ENCODE measurements at places on chromosomes 2 and 18. TPM values are rescaled to one million over a fixed set of nuclear protein-coding genes. Genes with fewer than 3 reads are reported as not detected.

Gene SEPTIN10
- 40.9 TPM for total RNA-seq

Gene LYPD1
- total RNA-seq, result 33.9 TPM

Gene IL1A
- 0.60 TPM for total RNA-seq

Gene OBSL1
- total RNA-seq, result 197 TPM

Gene RTN4
- 187 TPM for total RNA-seq

Gene CPLX4
- total RNA-seq, result not detected

Gene PASK
- 50.9 TPM for total RNA-seq

Gene ASB3
- total RNA-seq, result 16.8 TPM

- no peak overlapping the region for H3K27ac ChIP-seq
- H3K4me1 ChIP-seq, result no peaks in the 10 kb centered on the region
- no peaks in the 10 kb centered on the region for H3K27me3 ChIP-seq
- no peak for DNase-seq
Observed at GRCh38 chr2:44326548-44327264, 34.6 kb downstream of the PREPL start.

- no peaks in the 10 kb centered on the region for H3K36me3 ChIP-seq
- H3K4me3 ChIP-seq, result no peak overlapping the region
- H3K27me3 ChIP-seq, result no peaks in the 10 kb centered on the region
Observed at GRCh38 chr2:39646267-39646666, 19.4 kb upstream of the TMEM178A start.

DNA sequence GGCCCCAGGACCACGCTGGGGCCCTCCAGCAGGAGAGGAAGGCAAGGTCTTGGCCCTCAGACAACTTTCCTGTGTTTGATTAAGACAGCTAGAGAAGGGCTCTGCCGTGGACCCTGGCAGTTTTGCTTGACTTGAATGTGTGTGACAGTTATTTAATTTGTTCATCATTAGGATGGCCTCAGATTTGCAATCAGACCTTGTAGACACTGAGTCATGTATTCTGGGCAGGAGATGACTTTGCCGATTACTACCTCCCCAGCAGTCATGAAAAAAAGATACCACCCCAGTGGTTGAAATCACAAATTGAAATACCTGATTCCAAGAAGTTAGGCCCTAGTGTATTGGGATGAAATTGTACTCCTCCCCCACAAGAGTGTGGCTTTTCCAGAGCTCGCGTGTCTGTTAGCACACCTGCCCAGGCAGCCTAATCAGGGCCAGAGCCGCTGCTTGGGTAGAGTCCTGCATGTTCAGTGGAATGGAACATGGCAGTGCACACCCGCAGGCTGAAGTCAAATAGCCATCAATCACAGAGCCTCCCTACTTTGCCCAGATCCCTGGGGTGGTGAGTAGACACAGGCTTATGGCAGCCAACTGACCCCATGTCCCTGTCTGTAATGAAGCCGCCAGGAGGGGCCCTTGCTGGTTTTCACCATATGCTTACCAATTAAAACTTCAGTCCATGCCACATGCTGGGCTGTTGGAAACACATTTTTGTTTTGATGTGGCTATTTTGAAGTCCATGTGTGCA is 122.5 kb downstream of the TPGS2 start:
- H3K36me3 ChIP-seq, result no peaks in the 10 kb centered on the region
- no peak overlapping the region for H3K27ac ChIP-seq
- no peak overlapping the region for H3K4me3 ChIP-seq
- H3K27me3 ChIP-seq, result peaks cover 6% of the 10 kb centered on the region
- DNase-seq, result no peak

DNA sequence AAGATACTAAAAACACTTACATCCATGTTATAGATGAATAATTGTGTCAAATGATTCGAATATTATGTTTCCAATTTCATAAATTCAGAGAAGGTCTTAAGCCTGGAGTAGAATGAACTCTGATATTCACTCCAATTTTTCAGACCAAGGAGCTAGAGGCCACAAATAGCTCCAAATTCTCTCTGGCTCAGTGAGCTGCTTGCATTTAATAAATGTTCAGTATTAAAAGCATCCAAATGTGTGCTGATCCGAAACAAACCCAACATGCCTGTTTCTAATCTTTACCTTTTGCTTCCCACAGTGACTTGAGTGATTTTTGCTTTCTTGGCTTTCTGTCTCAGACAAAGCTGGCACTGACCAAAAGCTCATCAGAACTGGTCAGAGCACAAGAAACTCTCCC is 291.4 kb downstream of the CCDC85A start:
- H3K4me3 ChIP-seq, result no peak overlapping the region
- no peak for DNase-seq

- no peaks in the 10 kb centered on the region for H3K36me3 ChIP-seq
- H3K4me3 ChIP-seq, result no peak overlapping the region
- no peaks in the 10 kb centered on the region for H3K4me1 ChIP-seq
- H3K27me3 ChIP-seq, result no peaks in the 10 kb centered on the region
- DNase-seq, result no peak
Observed at GRCh38 chr2:21305581-21305980, 181.8 kb downstream of the TDRD15 start.

GRCh38 chr2:160324161-160324800 is 124.2 kb upstream of the ITGB6 start:
- peaks cover 44% of the 10 kb centered on the region for H3K4me1 ChIP-seq
- H3K36me3 ChIP-seq, result peaks cover 14% of the 10 kb centered on the region
- H3K27ac ChIP-seq, result no peak overlapping the region
- no peak overlapping the region for H3K4me3 ChIP-seq

GRCh38 chr2:39512941-39513340 is 75.9 kb upstream of the MAP4K3 start:
- H3K4me1 ChIP-seq, result peaks cover 55% of the 10 kb centered on the region
- H3K36me3 ChIP-seq, result peaks cover 3% of the 10 kb centered on the region
- no peak for DNase-seq
- H3K27ac ChIP-seq, result no peak overlapping the region

DNA sequence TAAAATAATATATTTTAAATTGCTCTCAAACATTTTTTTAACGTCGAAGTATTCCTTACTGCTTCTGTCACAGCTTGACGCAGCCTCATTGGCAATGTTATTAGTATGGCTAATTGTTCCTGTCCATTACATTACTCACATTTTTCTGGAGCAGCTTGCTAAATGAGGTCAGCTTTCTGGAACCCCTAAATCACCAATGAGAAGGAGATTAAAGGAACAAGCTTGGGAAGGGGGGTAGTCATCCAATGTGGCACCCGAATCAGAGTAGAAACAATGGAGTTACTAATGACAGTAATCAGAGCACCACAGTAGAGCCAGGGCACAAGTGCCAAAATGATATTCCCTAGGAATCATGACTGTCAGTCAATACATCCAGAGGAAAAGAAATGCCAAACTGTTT is 5.1 kb downstream of the NEUROD1 start:
- no peak overlapping the region for H3K27ac ChIP-seq
- H3K36me3 ChIP-seq, result peaks cover 9% of the 10 kb centered on the region
- no peak for DNase-seq
- peak overlapping the region; percentile 44 for H3K4me3 ChIP-seq
- peaks cover 4% of the 10 kb centered on the region for H3K4me1 ChIP-seq
- peaks cover 83% of the 10 kb centered on the region for H3K27me3 ChIP-seq

- H3K36me3 ChIP-seq, result no peaks in the 10 kb centered on the region
- no peak overlapping the region for H3K4me3 ChIP-seq
- peaks cover 15% of the 10 kb centered on the region for H3K4me1 ChIP-seq
- DNase-seq, result no peak
Observed at GRCh38 chr18:57915248-57915647, 112.1 kb upstream of the ATP8B1 start.

DNA sequence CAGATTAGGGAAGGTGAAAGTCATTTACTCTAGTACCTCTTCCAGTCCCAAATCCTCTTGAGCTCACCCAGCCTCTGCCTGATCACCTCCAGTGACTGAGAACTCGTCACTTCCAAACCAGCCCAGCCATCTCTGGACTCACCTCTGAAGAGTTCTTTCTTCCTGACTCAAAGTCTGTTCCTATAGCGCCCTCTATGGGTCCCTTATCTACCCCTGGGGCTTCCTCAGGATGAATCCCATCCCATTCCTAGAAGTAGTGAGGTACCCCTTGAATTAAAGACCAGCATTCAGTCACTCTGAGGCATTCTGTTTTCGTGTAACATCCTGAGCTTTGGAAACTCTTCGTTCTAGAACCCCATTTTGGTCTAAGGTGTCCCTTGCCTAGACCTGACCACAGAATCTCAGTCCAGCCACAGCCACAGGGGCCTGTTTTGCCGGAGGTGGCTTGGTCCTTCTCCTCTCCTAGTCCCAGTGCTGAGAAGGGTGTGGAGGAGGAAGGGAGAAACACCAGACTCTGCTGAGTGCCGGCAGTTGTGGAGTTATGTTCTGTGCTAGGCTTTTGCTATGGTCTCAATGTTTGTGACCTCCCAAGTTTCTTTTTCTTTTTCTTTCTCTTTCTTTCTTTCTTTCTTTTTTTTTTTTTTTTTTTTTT is 32.7 kb downstream of the SIX3 start:
- peaks cover 5% of the 10 kb centered on the region for H3K4me1 ChIP-seq
- peaks cover 48% of the 10 kb centered on the region for H3K27me3 ChIP-seq
- no peaks in the 10 kb centered on the region for H3K36me3 ChIP-seq
- H3K27ac ChIP-seq, result no peak overlapping the region
- DNase-seq, result no peak
- H3K4me3 ChIP-seq, result no peak overlapping the region

DNA sequence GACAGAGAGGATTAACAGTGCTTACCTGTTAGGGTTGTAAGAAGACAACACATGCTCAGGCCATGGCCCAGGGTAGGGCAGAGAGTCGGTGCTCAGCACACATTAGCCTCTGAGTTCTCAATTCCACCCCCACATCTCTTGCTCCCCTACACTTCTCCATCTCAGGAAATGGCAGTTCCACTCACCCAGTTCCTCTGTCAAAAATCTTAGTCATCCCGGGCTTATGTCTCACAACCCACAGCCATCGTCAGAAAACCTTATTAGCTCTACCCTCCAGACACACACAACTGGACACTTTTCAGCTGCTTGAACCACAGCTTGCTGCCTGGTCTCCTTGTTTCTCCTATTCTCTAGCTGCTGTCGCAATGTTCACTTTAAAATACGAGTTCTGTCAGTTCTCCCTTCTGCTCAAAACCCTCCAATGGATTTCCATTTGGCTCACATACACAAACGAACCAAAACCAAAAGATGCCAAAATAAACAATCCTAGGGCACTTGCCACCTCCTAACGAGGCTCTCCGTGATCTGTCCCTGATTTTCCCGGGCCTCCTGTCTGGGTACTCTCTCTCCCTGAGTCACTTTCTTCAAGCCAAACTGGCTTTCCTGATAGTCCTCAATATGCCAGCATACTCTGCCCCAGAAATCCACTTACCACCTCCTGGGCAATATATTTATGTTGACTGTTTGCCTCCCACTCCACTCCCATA is 89.7 kb downstream of the KCTD1 start:
- H3K27ac ChIP-seq, result no peak overlapping the region
- H3K4me3 ChIP-seq, result no peak overlapping the region
- H3K36me3 ChIP-seq, result peaks cover 52% of the 10 kb centered on the region
- no peak for DNase-seq
- H3K4me1 ChIP-seq, result peaks cover 54% of the 10 kb centered on the region

- no peaks in the 10 kb centered on the region for H3K4me1 ChIP-seq
- H3K4me3 ChIP-seq, result no peak overlapping the region
- no peak overlapping the region for H3K27ac ChIP-seq
- H3K27me3 ChIP-seq, result no peaks in the 10 kb centered on the region
- H3K36me3 ChIP-seq, result peaks cover 4% of the 10 kb centered on the region
Observed at GRCh38 chr2:238042849-238043584, 17.8 kb upstream of the SCLY start.

GRCh38 chr2:239932881-239933735 is 92.0 kb downstream of the NDUFA10 start:
- no peaks in the 10 kb centered on the region for H3K36me3 ChIP-seq
- peaks cover 5% of the 10 kb centered on the region for H3K4me1 ChIP-seq

GRCh38 chr2:144111437-144111836 is 408.5 kb downstream of the ZEB2 start:
- H3K4me1 ChIP-seq, result peaks cover 8% of the 10 kb centered on the region
- no peaks in the 10 kb centered on the region for H3K36me3 ChIP-seq
- no peak overlapping the region for H3K4me3 ChIP-seq
- DNase-seq, result no peak

- no peaks in the 10 kb centered on the region for H3K4me1 ChIP-seq
- H3K27ac ChIP-seq, result no peak overlapping the region
- H3K27me3 ChIP-seq, result no peaks in the 10 kb centered on the region
- H3K36me3 ChIP-seq, result no peaks in the 10 kb centered on the region
Observed at GRCh38 chr2:31446848-31447247, 32.3 kb upstream of the XDH start.

- no peak overlapping the region for H3K4me3 ChIP-seq
- no peaks in the 10 kb centered on the region for H3K36me3 ChIP-seq
- no peaks in the 10 kb centered on the region for H3K4me1 ChIP-seq
- DNase-seq, result no peak
Observed at GRCh38 chr18:4510711-4511110, 55.6 kb upstream of the DLGAP1 start.

DNA sequence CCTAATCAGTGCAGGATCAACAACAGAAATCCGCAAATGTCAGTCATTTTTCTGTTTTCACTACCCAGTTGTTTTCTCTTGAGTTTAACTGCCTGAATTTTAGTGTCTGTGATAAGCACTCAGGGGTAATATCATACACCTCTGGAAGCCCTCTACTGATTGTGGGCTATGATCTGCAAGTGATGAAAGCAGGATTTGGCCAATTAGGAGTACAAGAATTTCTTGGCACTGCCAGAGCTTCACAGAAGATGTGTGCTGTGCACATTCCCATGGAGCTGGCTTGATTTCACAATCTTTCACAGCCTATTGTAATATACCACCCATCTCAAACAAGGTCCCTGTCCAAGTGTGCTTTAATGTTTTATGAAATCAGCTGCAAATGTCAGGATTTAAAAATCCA is 27.3 kb upstream of the TDRD15 start:
- H3K4me1 ChIP-seq, result peaks cover 11% of the 10 kb centered on the region
- H3K4me3 ChIP-seq, result no peak overlapping the region
- peaks cover 3% of the 10 kb centered on the region for H3K27me3 ChIP-seq
- no peak overlapping the region for H3K27ac ChIP-seq
- H3K36me3 ChIP-seq, result no peaks in the 10 kb centered on the region

- H3K27me3 ChIP-seq, result peaks cover 82% of the 10 kb centered on the region
- no peak for DNase-seq
- no peak overlapping the region for H3K27ac ChIP-seq
- peaks cover 9% of the 10 kb centered on the region for H3K4me1 ChIP-seq
- peak overlapping the region; percentile 68 for H3K4me3 ChIP-seq
Observed at GRCh38 chr2:104658144-104658835, 195.6 kb upstream of the POU3F3 start.

DNA sequence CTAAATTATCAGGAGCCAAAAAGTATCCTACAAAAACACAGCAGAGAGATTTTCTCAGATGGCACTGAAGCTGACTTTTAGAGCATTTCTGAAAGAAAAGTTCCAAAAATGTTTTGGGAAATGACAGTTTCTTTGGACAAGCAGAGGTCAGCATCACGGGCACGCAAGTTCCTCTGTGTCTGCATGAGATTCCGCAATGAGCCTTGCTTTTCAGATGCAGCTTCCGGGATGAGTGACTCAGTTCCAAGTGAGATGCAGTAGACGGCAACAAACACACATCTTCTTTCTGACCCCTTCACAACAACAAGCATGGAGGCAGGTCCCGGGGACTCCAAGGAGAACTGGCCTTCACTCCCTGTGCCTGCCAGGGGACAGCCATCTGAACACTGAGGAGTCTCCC is 76.6 kb downstream of the EIPR1 start:
- no peak for DNase-seq
- no peak overlapping the region for H3K27ac ChIP-seq
- H3K27me3 ChIP-seq, result no peaks in the 10 kb centered on the region
- peaks cover 36% of the 10 kb centered on the region for H3K4me1 ChIP-seq
- H3K4me3 ChIP-seq, result no peak overlapping the region

GRCh38 chr2:206556357-206556949 is 85.8 kb upstream of the FAM237A start:
- no peak overlapping the region for H3K27ac ChIP-seq
- H3K4me1 ChIP-seq, result no peaks in the 10 kb centered on the region
- no peaks in the 10 kb centered on the region for H3K36me3 ChIP-seq
- H3K4me3 ChIP-seq, result no peak overlapping the region
- no peaks in the 10 kb centered on the region for H3K27me3 ChIP-seq

- H3K36me3 ChIP-seq, result peaks cover 21% of the 10 kb centered on the region
- H3K27me3 ChIP-seq, result no peaks in the 10 kb centered on the region
- DNase-seq, result no peak
- H3K4me1 ChIP-seq, result no peaks in the 10 kb centered on the region
Observed at GRCh38 chr18:57668021-57668420, 46.4 kb upstream of the NARS1 start.
